Progenitor cell of endocrine pancreas (in vitro differentiated cells): ENCODE measurements at places on chromosomes 5 and 9.

- DNase-seq, result no peak
- H3K27me3 ChIP-seq, result peaks cover 24% of the 10 kb centered on the region
Measured at GRCh38 chr5:133668458-133668857, 56.1 kb upstream of the FSTL4 start.

DNA sequence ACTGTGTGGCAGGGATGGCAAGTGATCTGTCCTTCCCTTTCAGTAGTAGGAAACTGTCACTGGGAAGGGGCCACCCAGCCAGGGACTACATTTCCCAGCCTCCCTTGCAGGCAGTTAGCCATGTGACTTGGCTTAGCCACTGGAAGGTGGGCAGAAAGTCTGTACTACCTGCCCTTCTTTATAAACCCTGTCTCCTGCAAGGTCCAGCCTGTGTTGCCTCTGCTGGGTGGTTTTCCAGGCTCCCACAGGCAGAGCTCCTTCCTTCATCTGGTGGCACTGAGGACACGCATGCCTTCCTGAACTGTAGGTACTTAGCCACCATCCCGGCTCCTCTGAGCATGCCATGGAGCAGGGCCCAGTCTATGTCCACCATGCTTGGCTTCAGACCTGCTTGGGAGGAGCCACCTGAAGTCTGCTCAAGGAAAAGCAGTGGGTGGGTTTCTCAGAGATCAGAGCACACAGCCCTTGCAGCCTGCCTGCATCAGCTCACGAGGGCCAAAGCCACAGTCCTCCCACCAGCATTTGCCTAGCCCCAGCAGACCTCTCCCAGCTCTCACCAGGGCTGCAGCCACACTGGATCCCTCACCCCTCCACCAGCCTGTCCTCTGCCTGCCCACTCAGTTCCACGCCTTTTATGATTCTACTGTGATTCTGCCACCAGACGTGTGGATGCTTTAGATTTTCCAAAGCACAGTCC, 16.7 kb upstream of the SLC25A51 start:
- DNase-seq, result no peak
- H3K27ac ChIP-seq, result no peak overlapping the region
- H3K27me3 ChIP-seq, result no peaks in the 10 kb centered on the region
- peaks cover 4% of the 10 kb centered on the region for H3K36me3 ChIP-seq
- H3K4me1 ChIP-seq, result peaks cover 8% of the 10 kb centered on the region

GRCh38 chr5:15634591-15635288, 134.8 kb downstream of the FBXL7 start:
- no peaks in the 10 kb centered on the region for H3K27me3 ChIP-seq
- no peak overlapping the region for H3K27ac ChIP-seq
- no peak for DNase-seq
- peaks cover 2% of the 10 kb centered on the region for H3K36me3 ChIP-seq

DNA sequence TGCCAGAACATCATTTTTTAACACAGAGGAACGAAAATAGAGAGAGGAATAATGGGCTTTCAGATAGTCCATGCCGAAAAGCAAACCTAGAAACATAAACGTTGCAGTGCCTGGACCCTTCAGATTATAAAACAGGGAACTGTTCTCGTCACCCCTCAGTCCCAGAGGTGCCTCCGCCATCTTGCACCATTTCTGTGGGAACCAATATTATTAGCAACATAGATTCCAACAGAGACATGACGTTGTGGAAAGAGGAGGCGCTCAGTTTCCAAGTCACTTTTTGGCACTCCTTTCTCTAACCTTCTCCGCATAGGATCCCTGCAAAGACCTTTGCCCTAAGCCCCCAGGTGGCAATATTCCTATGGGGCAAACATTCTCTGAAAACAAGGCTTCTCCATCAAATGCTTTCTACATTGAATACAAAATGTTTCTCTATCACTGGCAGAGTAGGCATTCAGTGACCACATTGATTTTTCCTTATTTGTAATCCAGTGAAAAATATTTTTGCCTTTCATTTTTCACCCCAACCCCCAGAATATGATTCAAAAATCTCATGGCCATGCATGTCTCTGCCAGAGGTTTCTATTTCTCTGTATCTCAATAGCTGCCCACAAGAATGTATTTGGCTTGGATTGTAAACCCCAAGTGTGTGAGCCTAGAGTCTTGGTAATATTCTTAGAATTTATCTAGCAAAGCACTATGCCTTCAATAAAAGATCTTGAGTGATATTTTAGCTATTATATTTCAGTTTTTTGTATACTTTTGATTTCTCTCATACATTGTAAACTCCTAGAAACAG, 500.8 kb upstream of the WWC1 start:
- no peak overlapping the region for H3K4me3 ChIP-seq
- H3K27ac ChIP-seq, result no peak overlapping the region
- H3K4me1 ChIP-seq, result no peaks in the 10 kb centered on the region
- H3K27me3 ChIP-seq, result no peaks in the 10 kb centered on the region

DNA sequence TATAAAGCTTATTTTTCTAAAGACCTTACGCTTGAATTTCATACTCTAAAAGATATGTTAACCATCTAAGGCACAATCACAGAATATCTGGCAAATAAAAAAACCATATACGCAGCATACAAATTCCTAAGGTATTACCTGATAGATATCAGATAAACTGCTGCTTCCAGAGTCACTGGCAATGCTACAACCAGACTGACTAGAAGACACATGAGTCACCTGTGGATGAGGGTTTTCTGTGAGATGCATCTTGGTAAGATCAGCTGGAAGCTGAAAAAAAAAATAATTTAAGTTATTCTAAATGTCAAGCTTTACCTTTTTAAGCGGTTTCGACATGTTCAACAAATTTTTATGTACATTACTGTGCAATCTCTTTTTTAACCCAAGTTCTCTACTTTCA, 113.8 kb downstream of the RAPGEF6 start:
- no peak overlapping the region for H3K4me3 ChIP-seq
- no peaks in the 10 kb centered on the region for H3K27me3 ChIP-seq
- H3K4me1 ChIP-seq, result no peaks in the 10 kb centered on the region
- no peak for DNase-seq
- H3K27ac ChIP-seq, result no peak overlapping the region

DNA sequence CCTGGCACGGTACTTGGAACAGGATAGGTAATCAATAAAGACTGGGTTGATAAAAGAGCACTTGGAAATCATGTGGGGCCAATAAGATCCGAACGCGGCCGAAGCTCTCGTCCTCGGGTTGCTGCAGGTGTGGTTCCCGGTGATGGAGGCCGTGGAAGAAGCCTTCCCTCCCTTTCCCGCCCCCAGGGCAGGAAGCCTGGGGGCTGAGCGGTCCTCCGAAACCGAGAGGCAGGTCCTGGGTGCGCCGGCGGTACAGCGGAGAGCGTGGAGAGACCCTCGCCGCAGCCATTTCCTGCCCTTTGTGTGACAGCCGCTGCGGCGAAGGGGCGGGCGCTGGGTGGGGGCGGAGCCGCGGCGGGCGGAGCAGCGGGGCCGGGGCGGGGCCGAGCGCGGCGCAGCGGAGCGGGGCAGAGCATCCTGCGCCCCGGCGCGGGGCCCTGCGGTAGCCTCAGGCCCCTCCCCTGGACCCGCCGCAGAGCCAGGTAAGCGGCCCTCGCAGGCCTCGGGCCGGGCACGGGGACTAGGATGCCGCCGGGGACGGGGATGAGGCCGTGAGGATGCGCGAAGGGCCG, at the start of gene CYFIP2:
Gene CYFIP2 (plus strand): TSS at position 410 of the 572 bp plus-strand sequence. CDS start 19,239 bp downstream, outside the sequence.
- peak; percentile 72 for DNase-seq
- H3K36me3 ChIP-seq, result no peaks in the 10 kb centered on the region
- H3K4me1 ChIP-seq, result peaks cover 10% of the 10 kb centered on the region
- peak within 1 kb of the TSS; percentile 96 for H3K4me3 ChIP-seq
